ENCODE measurements at places on chromosomes 5 and 9.
A peak's percentile ranks its signal among the peaks of the same experiment; 100 is the strongest.

DNA sequence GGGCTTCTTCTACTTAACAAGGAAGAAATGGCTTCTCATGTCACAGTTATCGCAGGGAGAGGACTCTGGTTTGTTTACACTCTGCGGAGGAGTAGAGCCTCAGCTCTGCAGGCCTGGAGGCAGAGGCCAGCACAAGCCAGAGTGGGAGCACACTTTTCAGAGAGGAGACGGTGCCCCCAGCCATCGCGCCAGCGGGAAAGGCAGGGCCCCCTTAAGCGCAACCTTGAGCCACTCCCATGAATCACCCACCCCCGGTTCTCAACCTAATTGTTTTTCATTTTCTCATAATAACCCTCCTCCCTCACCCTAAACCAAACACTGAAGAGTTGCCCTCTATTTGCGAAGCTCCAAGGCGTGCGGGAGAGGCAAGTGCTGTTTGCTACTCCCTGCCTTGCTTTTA, 208.4 kb upstream of the TBCA start:
- DNase-seq, result no peak

GRCh38 chr5:34686762-34687268, 30.7 kb downstream of the RAI14 start:
- no peak for DNase-seq

GRCh38 chr5:151164687-151165392, 7.3 kb upstream of the ANXA6 start:
- DNase-seq, result no peak

GRCh38 chr5:170307575-170308465, 10.2 kb upstream of the LCP2 start:
- no peak for DNase-seq

DNA sequence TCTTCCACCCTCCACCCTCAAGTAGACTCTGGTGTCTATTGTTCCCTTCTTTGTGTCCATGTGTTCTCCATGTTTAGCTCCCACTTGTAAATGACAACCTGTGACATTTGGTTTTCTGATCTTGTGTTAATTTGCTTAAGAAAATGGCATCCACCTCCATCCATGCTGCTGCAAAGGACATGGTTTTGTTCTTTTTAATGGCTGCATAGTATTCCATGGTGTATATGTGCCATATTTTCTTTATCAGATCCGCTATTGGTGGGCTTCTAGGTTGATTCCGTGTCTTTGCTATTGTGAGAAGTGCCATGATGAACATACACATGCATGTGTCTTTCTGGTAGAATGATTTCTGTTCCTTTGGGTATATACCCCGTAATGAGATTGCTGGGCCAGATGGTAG, 163.4 kb upstream of the ITGA1 start:
- DNase-seq, result no peak

DNA sequence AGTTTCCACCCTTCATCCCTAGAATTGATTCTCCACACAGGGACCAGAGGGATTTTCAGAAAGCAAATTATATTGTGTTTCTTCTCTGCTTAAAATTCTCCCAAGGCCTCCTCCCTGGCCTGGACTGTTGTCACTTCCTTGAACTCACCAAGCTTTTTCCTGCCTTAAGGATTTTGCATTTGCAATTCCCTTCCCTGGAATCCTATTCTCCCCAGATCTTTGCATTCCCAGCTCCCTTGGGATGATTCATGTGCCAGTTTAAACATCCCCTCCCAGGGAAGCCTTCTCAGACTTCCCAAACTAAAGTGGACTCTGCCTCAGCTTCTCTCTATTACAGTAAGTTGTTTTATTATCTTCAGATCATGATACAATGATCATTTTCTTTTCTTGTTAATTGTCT, 35.2 kb upstream of the PDE8B start:
- DNase-seq, result no peak

DNA sequence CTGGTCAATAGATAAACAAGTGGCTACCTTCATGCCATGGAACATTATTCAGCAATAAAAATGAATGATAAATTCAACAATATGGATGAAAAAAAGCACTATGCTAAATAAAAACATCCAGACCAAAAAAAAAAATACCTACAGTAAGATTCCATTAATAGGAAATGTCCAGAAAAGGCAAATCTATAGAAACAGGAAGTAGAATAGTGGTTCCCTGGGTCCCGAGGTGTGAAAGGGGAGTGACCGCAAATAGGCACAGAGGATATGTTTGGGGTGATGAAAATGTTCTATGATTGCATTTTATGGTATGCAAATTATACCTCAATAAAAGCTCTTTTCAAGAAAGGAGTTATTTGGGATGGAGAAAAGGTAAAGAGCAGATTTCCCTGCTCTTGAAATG, 3.6 kb upstream of the GPR151 start:
- DNase-seq, result no peak

DNA sequence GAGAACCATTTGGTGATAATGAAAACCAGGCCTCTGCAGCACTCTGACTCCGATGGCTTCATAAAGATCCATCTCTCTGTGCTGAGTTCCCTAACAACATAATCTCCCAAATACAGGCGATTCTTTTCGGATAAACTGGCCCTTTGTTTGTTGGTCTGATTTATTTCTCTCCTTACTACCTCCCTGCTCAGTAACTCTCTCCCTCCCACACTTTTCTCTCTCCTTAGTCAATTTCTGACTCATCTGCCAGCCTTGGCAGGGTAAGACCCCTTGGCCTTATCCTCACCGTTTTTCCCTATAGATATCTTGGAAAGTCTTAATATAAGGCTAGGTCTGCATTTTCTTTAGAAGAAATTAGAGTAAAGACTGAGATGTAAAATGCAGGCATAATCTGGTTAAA, 128.7 kb downstream of the BRINP1 start:
- no peak for DNase-seq

DNA sequence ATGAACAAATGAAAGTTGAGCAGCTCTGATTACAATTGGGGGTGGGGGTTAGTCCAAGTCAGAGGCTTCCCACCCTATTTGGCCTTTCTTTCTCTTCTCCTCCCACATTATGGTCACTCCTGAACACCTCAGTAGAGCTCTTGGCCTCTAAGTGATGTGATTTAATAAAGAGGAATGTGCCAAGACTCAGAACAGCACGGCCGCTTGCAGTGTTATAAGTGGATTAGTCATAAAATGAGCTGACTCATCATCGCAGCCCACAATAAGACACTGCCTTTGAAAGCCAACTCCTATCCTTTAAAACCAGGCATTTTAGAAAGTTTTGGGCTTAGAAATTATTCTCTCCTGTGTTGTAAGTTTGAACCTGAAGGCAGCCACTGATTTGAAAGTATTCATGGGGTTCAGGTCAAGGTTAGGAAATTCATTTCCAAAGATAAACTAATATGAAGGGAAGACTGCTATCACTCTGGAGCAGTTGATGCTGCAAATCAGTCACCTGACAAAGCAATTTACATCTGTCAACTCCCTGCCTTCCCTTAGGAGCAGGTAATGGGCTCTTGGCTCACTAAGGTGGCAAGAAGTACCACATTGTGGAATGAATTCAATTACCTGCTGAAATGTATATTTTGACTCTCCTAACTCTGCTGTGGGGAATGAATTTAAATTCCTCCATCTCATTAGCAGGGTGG, 283.6 kb upstream of the NMUR2 start:
- no peak for DNase-seq

DNA sequence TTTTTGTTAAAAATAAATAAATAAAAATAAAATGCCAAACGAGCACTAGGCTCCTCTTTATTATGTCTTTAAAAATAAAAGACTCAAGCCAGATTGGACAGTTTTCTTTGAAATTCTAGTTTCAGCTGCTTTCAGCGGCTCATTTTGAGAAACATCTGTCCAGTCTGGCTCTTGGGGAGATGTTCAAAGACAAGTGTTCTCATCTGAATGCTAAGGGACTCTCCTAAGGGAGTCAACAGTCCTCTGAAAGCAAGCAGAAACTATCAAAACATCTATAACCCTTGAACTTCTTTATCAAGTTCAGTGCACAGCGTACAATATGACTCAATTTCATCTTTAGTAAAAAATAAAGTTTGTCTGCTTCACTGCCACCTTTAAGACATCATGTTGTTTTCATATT, 886.2 kb upstream of the DMAC1 start:
- no peak for DNase-seq

DNA sequence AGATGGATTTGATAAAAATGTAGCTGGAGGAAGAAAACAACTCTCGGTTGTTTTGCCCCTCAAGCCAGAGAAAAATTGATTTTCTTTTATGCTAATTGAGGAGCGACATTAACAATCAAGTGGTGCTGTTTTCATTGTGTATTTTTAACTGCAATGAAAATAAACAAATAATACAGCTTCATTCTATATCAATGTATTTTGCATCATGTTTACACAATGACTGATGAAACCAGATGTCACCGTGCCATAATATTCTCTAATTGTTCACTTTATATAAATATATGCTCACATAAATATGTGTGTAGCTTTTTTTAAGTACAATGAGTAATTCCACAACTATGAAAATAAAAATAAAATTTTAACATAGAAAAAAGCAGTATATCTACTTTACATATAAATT, 139.0 kb upstream of the PRDM9 start:
- DNase-seq, result no peak

- DNase-seq, result peak; percentile 10
Measured at GRCh38 chr5:17315710-17316221, 98.3 kb downstream of the BASP1 start.
